ENCODE measurements at places on chromosomes 16 and 17.

GRCh38 chr17:58051468-58051867 lies 31.8 kb upstream of the DYNLL2 start:
- no peak overlapping the region for H3K27ac ChIP-seq
- no peak for DNase-seq
- H3K36me3 ChIP-seq: no peaks in the 10 kb centered on the region
- H3K4me3 ChIP-seq: no peak overlapping the region
- peaks cover 32% of the 10 kb centered on the region for H3K27me3 ChIP-seq

DNA sequence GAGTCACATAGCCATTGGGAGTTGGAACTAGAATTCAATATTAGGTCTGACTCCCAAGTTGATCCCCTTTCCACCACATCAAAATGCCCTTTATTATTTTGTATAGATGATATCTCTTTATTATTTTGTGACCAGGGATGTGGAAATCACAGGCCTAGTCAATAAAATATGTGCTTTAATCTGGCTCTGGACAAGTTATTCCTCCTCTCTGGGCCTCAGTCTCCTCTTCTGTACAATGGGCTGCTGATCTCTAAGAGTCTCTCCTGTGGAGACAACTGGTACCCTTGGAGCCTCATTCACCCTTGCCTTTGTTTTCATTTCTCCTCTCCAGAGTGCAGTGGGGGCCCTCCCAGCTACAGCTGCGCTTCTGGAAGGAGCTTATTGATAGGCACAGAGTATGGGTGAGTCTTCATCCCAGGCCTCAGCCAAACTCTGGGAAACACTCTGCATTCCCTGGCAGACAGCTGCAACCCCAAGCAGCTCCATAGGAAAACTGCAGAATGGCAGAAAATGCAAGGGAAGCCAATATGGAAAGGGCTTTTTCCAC lies 4.3 kb upstream of the ABAT start:
- no peak overlapping the region for H3K4me3 ChIP-seq
- peaks cover 18% of the 10 kb centered on the region for H3K27me3 ChIP-seq
- no peaks in the 10 kb centered on the region for H3K36me3 ChIP-seq
- 0 out of 2 replicates have a peak, but pooled peaks cover 4% of the 10 kb centered on the region for H3K4me1 ChIP-seq
- DNase-seq: no peak

DNA sequence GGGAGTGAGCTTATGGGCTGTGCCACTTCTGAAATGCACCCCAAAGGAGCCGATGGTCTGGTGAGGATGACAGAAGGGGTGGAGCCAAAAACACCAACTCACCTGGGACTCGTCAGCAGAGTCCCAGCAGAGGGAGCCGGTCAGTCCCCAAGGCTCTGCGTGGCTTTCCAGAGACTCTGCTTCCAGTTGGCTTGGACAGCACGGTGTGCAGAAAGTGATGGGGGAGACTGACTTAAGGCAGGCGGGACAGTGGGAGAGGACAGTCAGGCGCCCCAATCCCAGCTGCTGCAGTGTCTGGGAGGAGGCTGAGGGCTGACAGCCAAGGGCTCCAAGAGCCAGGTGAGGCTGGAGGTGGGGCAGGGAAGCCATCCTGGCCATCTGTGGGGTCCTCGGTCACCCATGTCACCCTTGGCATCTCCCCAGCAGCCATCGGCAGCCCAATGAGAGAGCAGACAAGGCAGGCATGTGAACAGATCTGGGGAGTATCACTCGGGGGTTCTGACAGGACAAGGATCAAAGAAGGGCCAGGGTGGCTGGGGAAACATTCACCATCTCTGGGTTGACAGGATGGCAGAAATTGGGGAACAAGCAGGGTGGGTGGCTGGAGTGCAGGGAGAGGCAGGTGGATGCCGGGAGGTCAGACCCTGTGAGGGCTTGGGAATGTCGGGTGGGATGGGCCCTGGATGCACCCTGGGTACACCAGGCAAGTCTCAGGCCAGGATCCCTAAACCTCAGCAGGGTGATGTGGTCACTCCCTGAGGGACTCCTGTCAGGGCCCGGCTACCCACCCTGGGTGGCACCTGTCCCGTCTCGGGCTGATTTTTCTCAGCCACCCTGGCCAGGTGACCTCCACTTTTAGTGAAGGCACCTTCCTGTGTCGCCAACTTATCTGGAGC lies 8.9 kb upstream of the KRTAP17-1 start:
- peaks cover 17% of the 10 kb centered on the region for H3K36me3 ChIP-seq
- DNase-seq: no peak
- H3K4me3 ChIP-seq: no peak overlapping the region
- H3K27me3 ChIP-seq: no peaks in the 10 kb centered on the region

GRCh38 chr16:84324434-84325262 lies 30.0 kb downstream of the WFDC1 start:
- no peak overlapping the region for H3K4me3 ChIP-seq
- H3K27ac ChIP-seq: no peak overlapping the region
- peaks cover 10% of the 10 kb centered on the region for H3K27me3 ChIP-seq
- peaks cover 5% of the 10 kb centered on the region for H3K36me3 ChIP-seq
- H3K4me1 ChIP-seq: no peaks in the 10 kb centered on the region

DNA sequence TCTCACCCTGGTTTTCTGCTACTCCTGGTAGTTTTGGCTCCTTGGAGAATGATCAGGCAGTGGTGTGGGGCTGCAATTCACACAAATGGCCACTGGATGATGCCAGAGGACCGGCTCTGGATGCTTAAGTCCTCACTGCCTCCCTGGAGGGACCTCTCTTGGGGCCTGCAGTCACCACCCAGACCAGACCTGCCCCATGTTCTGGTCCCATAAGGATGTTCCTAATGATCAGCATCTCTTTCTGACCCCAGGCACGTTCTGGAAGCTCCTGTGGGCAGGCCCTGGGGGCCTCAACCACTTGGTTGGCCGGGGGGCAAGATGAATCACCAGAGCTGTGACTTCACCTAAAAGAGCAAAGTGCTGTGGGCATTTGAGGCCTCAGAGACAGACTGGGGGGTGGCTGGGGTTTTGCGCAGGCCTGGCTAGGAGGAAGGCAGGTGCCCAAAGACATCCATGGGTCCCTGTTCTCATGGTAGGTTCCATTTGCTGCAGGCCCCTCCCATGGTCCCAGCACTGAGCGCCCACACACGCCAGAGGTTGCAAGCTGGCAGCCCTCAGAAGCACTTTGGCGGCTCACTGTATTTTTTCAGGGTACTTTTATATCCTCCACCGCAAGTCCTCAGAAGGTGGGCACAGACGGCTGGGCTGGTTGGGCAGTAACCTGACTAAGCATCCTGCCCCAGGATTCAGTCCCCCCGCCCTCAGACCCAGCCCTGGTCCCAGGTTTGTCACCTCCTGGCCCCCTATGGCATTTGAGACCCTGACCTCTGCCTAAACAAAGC lies 53.2 kb downstream of the NT5M start:
- peaks cover 14% of the 10 kb centered on the region for H3K36me3 ChIP-seq
- no peak overlapping the region for H3K4me3 ChIP-seq
- DNase-seq: peak; percentile 72
- H3K27me3 ChIP-seq: peaks cover 17% of the 10 kb centered on the region
